Natural killer cell (primary cell): ENCODE measurements at places on chromosomes 5 and 9.

- no peak for DNase-seq
Observed at GRCh38 chr5:60972231-60972630, 27.2 kb downstream of the NDUFAF2 start.

- DNase-seq = no peak
Observed at GRCh38 chr5:168802337-168802736, 223.2 kb upstream of the PANK3 start.

DNA sequence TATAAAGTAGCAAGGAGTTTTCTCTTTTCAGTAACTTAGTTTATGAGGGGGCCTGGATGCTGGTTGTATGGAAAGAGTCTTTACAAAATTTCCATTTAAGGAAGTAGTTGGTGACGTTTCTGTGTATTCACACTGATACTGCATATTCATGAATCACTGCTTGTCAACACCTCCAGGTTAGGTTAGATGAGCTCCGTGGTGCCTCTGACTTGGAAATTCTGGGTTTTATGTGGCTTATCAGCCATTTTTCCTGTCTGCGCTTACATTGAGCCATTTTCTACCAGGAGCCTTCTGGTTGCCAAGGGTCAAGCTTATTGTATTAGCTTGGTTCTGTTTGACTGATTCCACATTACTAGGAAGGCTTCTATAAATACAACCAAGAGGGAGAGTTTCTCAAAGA lies 128.3 kb downstream of the SLC28A3 start:
- no peak for DNase-seq

- no peak for DNase-seq
Observed at GRCh38 chr9:93892748-93893147, 62.4 kb downstream of the BARX1 start.

GRCh38 chr9:75644649-75645048 lies 245.8 kb upstream of the PCSK5 start:
- DNase-seq = no peak

DNA sequence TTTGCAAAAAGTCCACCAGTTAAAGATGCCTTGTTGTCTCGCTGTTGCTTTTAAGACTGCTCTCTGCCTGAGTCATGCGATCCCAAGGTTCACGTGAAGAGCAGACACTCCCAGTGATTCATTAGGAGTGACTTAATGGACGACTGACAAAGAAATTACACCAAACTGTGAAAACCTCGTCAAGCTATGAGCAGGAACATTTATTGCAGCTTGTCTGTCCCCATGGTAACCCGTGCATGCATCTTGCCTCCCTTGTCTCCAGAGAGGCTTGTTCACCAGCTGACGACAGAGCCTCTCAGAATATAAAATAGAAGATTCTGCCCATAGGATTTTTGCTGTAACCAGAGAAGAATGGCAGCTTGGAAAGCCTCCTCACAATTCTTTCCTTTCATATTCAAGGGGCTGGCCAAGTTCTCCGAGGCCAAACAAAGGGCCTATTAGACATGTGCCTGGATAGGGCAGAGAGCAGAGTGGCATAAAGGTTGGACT lies 352.7 kb downstream of the SPOCK1 start:
- no peak for DNase-seq

DNA sequence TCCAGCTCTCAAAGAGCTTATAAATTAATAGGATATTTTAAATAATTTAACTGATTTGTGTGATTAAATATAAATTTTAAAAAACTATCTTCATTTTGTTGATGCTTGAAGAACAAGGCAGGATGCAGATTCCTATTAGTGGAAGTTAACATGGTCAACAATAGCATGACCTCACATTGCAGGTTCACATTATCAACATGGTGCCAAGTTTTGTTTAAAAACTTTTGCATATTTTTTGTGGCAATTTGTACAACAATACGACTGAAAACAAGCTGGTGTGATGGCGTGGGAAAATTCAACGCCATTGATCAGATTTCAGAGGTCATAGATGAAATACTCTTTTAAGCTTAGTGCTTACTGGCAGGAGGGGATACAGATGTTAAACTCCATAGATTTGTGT lies 114.1 kb upstream of the MYO10 start:
- no peak for DNase-seq

DNA sequence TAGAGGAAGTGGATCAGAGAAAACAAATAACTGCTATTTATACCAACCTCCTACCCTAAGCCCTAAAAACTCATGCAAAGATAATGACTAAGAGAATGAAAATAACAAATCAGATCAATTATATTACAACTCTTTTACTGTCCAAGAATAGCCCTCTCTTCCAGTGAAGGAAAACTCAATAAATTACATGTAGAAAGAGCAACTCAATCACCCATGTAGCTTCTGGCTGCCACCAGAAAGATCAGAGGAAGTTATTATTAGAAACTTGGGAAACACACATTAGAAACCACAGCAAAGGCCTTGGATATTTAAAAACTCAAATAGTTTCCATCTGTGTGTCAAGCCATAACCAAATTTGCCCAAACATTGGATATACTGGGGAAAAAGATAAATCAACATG lies 134.0 kb upstream of the TARS1 start:
- no peak for DNase-seq

GRCh38 chr9:114216976-114217375 lies 61.6 kb downstream of the COL27A1 start:
- no peak for DNase-seq

GRCh38 chr5:72523960-72524582 lies 16.9 kb upstream of the ZNF366 start:
- peak; percentile 6 for DNase-seq

GRCh38 chr5:143976055-143976454 lies 164.1 kb downstream of the HMHB1 start:
- no peak for DNase-seq

DNA sequence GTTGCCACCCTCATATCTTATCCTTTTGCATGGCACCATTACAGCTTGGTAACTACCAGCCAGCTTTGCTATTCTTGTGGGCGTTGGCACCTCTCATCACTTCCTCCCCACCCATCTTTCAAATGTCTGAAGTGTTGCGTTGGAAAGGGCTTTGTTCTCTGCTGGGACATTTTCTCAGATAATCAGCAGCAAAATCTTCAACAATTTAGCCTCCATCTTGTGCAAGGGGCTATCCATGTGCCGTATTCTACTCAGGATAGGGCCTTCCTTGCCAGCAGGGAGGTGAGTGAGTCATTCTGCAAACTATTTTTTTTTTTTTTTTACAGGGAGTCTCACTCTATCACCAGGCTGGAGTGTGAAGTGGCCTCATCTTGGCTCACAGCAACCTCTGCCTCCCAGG lies 62.1 kb upstream of the NUDT12 start:
- no peak for DNase-seq

GRCh38 chr5:124315741-124316415 lies 430.6 kb downstream of the ZNF608 start:
- no peak for DNase-seq

- DNase-seq = no peak
Observed at GRCh38 chr5:39224196-39224761, 4.9 kb upstream of the FYB1 start.

DNA sequence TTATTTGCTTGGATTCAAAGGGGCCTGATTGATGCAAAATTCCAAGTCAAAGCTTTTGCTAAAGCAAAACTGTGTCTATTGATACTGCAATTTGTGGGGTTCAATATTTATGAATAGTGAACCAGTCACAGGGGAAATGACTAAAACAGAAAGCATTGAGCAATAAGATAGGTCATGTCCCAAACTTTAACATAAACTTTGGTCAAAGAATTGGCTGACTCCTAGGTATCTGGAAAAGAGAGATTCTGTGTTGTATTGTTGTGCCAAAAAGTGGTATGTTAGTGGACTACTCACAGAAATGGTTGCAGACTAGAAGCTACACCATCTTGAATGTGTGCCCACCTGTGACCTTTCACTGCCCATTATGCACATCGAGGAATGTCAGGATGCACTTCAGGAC lies 585.5 kb upstream of the RGMB start:
- DNase-seq = no peak

- no peak for DNase-seq
Observed at GRCh38 chr9:4126184-4126865, 173.5 kb downstream of the GLIS3 start.

GRCh38 chr5:106768392-106768791 lies 902.3 kb downstream of the EFNA5 start:
- DNase-seq = no peak

DNA sequence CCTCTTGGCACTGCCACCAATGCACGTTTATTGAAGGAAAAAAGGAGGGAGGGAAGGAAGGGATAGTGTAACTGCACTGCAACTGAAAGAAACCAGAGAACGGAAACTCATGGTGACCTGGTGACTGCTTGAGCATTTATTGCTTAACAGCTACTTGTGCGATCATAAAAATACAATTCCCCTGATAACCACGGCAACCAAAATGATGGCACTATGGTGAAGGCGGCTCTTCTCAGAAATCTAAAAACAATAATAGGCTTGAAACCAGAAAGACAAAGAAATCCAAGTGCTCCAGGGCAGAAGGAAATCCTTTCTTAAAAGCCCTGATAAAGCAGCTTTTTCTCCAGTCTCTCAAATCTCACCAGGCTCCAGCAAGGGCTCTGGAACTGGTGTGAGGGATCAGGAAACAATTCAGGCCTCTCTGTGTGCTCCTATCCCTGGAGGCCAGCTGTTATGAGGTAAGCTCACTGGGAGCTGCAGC lies 1.9 kb downstream of the FBXO10 start:
- no peak for DNase-seq

DNA sequence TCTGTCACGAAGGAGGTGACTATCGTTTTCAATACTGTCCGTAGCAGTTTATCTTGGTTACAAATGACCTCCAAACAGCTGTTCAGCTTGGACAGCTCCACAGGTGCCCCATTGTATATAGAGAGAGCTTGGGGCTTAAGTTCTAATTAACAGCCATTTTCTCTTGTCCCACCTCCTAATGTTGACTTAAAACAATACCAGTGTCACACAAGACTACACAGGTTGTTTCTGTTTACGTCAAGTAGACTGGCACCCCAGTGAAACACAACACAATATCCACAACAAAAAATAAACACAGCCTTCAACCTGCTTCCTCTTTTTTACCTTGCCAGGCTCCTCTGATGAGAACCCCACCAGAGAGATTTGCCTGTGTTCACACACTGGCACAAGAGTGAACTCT lies 39.8 kb upstream of the TLE1 start:
- no peak for DNase-seq

GRCh38 chr9:23590276-23591000 lies 235.6 kb downstream of the ELAVL2 start:
- no peak for DNase-seq

GRCh38 chr9:36566813-36567221 lies 5.9 kb upstream of the MELK start:
- DNase-seq = no peak

GRCh38 chr5:141850244-141850768 lies 27.9 kb downstream of the PCDH1 start:
- no peak for DNase-seq

DNA sequence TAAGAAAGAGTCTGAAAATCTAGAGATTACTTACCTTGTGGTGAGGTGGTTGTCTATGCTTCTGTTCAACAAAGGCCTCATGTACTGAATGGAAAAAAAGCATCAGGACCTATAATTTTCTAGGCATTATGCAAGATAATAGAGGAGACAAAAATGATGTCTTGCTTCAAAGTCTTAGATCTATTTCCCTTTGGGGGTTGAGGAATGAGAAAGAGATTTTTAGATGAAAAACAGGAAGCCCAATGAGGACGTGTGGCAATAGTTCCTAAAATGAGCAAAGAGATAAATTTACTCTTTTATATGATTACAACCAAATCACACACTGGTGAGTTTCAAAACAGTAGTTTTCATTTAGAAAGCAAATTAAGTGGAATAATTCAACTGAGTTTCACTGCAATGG lies 99.5 kb downstream of the GHR start:
- DNase-seq = no peak

GRCh38 chr5:165631235-165631634 lies 2125.8 kb downstream of the MAT2B start:
- DNase-seq = no peak

DNA sequence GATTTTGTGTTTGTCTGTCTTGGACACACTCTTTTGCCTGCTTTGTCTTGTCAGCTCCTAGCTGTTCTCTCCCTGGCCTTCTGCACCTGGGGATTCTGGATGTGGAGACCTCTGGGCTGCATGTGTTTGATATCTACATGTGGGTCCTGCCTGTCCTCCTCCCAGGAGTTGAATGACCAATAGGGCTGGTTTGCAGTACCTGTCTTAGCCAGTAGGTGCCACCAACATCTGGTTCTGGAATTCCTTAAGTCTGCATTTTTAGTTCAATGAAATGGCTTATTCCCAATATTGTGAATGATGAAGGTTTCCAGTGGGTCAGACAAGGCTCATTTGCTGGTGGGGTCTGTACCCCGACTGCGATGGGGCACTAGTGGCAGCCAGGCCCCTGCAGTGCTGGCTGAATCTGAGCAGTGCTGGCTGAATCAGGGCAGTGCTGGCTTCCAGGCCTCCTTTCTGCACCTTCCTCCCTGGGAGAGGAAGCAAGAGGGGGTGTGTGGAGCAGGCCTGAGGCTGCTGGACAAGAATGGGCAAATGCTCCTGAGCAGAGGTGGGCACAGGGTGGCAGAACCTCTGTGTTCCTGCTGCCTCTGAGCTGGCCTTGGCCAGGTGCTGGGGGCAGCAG lies 73.3 kb downstream of the RXRA start:
- DNase-seq = peak; percentile 50

GRCh38 chr9:114682846-114683245 lies 854 bp upstream of the TEX48 start:
- DNase-seq = no peak

GRCh38 chr5:34833976-34834793 lies 4.8 kb upstream of the TTC23L start:
- DNase-seq = no peak

GRCh38 chr9:127903557-127904475 lies 4.4 kb upstream of the ST6GALNAC6 start:
- peak; percentile 54 for DNase-seq

DNA sequence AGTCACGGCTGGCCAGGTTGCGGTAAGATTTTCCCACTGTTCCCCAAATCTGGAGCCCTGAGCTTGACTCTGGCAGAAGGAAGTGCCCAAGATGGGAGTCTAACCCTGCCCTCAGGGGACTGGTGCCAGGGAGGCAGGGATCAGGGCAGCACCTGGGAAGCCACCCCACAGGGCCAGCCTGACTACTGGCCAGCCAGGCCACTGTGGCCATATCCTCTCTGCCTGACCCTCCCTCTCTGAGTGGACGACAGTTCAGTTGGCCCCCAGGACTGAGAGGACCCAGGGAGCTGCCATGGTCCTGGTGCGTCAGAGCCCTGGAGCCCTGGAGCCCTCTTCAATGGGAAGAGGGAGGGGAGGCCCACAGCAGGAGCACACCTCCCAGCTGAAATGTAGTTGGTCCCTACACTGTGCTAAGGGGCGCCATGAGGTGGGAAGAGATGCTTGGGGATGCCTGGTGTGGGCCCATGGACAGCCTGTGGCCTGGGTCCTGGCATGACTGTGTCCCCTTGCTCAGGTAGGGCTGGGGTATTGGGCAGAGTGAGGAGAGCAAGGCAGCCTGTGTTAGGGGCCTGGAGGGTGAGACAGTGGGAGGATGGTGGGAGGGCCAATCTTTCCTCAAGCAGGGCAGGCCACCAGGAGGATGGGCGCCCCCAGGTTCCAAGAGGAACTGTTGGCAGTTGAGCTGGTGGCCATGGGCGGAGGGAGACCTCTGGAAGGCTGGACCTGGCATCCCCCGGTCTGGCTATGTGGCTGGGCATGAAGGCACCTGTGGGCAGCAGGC lies 81.1 kb downstream of the PHF2 start:
- no peak for DNase-seq
